Ecto neural progenitor cell (in vitro differentiated cells): ENCODE measurements at places on chromosomes 1 and 21.

DNA sequence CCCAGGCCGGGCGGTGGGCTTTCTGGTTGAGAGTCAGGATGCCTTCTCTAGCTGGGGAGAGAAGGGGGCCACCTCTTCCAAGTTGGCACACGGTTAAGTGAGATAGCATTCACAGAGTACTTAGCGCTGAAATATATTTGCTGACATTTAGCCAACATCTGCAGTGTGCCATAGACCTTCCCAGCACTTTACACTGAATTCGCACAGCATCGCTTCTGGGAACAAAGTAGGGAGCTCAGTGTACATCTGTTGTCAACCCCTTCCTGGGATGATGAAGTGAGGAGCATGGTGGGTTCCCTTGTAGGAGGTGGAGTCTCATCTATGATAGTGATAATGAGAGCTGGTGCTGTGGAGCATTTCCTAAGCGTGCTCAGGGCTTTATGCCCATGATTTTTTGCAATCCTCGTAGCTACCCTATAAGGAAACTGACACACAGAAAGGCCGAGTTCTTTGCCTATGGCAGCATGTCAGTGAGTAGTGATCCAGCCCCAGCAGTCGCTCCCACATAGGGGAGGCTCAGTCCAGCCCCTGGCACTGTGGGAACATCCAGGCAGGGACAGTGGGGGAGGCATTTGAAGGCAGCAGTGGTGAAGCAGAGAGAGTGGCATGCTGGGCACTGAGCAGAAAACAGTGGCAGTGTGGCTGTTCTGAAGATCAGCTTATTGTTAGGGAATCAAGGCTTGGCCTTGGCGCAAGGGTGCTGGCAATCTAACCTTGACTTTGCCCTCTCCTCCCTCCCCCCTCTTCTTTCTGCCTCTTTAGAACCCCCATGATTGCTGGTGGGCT, 176.2 kb downstream of the PGBD5 start:
- no peak for DNase-seq

DNA sequence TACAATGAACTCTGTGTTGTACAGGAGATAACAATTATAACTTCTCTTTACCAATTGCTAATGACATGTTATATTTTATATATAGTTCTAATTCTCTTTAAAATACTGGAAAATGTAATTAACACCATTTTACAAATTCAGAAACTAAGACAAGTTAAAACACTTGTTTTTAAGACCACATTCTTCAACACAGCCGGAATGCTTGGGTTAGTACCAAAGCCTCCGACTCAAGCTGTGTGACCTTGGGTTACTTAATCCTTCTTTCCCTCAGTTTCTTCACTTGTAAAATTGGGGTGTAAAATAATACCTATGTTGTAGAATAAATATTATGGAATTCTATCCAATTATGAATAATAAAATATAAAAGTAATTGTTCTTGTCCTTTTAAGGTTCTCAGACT, 378.7 kb downstream of the USH2A start:
- DNase-seq, result no peak

DNA sequence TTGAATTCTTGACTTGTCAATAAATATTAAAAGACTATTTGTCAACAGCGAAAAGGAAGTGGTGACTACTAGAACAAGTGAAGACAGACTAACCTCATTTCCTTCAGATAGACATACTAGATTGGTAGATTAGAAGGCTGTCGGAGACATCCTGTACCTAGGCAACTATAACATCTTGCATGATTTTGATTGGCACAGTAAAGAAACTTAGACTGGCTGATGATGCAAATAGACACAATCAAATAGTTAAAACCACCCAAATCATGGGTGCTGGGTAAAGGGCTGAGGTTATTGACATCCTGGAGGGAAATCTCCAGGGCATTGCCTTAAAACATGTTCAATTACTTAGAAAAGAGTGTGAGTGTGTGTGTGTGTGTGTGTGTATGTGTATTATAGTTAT, 85.9 kb upstream of the EDEM3 start:
- DNase-seq, result no peak

GRCh38 chr1:202266061-202266765, 72.6 kb downstream of the LGR6 start:
- DNase-seq, result no peak

- DNase-seq, result no peak
These were observed 18.8 kb downstream of the IFI44 start for GRCh38 chr1:78668427-78668826.

- no peak for DNase-seq
These were observed 33.5 kb upstream of the UTS2 start for GRCh38 chr1:7886405-7886745.

- no peak for DNase-seq
These were observed at the start of gene CACYBP for GRCh38 chr1:174999936-175000696. Gene CACYBP, plus strand, starts transcription at chr1:174999947. Its CDS starts 234 bp downstream, at chr1:175000181.

DNA sequence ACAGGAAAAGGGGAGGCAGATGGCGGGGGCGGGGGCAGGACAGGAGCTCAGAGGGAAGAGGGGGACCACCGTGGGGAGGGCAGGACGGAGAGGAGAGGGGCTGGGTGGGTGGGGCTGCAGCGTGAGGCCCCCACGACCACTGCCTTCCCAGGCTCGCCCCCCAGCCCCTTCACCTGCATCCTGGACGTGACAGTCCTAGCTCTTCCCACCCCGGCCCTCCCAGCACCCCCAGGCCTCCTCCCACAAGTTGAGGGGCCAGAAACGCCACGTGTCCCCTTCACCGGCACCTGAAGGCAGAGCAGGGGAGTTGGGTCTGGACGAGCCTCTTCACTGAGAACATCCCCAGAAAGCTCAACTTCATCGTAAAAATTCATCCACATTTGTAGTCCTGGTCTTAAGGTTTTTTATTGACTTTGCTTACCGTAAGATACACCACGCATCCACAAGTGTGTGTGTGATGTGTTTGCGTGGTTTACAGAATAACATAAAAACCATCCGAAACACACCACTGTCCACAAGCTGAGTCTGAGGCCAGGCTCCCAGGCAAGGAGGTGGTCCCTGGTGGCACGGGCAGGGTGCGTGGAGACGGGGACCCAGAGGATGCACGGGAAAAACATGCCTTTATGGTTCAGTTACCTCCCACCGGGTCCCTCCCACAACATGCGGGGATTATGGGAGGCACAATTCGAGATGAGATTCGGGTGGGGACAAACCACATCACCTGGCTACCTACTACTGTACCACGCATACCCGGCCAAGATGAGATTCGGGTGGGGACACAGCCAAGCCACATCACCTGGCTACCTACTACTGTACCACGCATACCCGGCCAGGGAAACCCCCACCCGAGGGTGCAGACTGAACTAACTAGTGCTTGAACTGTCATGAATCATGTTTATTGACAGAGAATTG, 13.9 kb upstream of the COL18A1 start:
- DNase-seq, result no peak

GRCh38 chr1:76390456-76390855, 315.9 kb downstream of the ST6GALNAC3 start:
- no peak for DNase-seq

DNA sequence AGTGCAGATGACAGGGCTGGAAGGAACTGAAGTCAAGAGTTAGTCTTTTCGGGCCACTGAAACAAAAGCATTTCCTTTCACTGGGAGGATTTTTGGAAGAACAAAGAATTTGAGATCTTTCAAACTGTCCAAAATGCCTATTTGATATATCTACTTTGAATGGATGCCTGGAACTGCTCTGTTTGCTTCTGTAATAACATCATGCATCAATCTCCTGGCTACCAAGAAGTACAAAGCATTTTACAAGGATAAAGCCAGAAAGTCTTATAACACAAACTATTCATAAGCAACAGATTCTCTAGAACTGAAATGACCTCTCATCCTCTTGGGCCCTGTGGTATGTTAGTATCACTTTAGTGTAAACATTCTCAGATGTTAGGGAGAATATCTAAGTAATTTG, 18.2 kb upstream of the RHOU start:
- DNase-seq, result no peak
